ENCODE measurements at places on chromosomes 1 and 21.

DNA sequence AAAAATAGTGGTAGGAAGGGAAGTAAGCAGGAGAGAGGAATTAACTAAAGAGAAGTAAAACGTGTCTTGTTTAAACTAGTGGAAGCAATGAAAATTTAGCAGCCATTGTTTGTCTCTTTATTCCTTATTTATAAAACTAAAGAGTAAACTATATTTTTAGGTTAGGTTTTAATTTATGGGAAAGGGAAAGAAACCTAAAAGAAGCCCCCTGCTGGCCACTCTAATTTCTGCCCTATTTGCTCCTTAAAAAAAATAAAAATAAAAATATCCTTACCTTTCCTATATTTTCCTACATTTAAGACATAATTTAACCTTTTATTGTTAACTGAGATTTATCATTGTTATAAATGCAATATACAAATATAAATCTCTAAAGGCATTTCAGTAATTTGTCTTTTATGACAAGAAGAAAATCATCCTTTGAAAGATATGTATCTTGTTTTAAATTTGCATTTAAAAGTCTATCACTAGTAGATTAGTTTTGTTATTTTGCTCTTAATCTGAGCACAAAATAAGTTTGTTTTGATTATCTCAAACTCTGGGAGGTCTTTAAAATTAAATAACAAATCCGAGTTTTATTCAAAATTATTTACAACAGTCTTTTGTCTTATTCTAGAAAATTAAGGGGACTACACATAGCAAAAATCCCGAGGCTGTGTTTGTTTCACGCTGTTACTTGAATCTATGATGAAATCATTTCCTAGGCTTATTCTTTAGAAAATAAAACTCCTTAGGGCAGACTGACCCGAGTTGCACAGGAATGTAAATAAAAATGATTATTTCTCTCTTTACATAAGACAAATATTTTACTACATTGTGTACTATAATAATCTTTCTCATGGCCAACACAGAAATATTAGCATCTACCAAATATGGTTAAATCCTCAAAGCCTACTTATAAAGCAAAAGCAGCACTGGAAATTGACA lies 201.7 kb downstream of the NRIP1 start:
- DNase-seq, result no peak

DNA sequence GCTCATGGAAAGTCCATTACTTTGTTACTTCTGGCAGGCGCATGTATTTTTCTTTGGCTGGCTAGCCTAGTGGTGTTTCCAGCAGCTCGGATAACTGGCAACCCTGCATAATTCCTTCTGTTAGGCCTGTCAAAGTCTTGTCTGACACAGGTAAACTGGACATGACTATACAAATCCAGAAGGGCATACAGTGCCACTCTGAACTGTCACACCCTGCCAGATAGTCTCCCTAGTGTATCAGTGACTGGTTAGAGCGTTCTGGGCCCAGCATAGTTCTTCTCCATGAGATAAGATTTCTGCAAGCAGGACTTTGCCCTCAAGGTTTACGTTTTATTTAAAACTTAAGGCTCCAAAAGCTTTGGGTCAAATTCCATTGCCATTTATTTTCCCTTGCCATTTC lies 177.7 kb upstream of the GORAB start:
- no peak for DNase-seq

GRCh38 chr1:216640100-216640499 lies 83.1 kb downstream of the ESRRG start:
- DNase-seq, result no peak

DNA sequence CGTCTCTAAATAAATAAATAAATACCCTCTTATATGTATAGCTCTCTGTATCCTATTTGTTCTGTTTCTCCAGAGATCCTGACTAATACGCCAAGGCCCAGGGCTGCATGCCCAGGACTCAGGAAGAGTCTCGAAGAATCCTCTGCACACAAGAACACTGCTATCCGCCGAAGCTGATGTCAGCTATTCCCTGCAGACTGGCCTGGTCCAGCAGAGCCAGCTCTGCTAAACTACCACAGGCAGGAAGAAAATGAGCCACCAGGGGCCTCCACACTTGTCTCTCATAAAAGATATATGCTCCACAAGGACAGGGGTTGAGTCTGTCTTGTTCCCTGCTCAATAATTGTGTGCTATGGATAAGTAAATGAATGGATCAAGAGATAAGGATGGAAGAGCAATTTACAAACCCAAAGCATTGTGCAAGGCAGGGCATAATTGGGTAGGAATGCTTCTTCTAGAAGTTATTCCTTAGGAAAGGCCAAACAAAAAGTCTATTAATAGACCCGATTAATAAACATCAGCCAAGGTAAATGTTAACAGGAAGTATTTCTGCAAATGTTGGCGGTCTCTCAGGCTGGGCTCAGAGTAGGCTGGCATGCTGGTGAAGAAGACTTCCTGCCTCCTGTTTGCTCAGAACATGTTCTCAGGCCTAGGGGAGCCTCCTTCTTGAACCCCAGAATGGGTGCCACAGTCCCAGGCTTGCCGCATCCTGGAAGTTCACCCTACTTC lies 26.3 kb upstream of the MAN1C1 start:
- no peak for DNase-seq

- no peak for DNase-seq
Observed at GRCh38 chr1:207361889-207362288, 40.4 kb downstream of the CD55 start.

DNA sequence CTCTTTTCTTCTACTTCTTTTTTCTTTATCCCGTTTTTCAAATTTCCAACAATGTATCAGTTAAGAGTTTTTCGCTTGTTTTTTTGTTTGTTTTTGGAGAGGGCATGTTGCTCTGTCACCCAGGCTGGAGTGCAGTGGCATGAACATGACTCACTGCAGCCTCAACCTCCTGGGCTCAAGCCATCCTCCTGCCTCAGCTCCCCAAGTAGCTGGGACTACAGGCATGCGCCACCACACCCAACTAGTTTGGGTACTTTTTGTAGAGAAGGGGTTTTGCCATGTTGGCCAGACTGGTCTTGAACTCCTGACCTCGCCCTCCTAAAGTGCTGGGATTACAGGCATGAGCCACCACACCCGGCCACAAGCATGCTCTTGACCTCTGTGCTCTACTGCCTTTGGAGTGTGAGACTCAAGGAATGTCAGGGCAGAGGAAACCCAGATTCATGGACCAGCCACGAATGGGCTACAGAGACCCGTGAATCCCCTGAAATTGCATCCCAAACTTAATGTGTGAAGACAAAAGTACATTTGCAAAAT lies 65.1 kb upstream of the HSD17B7 start:
- no peak for DNase-seq

GRCh38 chr1:117967477-117967876 lies 37.9 kb downstream of the WDR3 start:
- no peak for DNase-seq

- no peak for DNase-seq
Observed at GRCh38 chr1:29134695-29135028, 11.0 kb upstream of the TMEM200B start.

GRCh38 chr21:38244885-38245869 lies 11.6 kb upstream of the KCNJ15 start:
- no peak for DNase-seq

- no peak for DNase-seq
Observed at GRCh38 chr21:26593800-26594199, 20.7 kb upstream of the CYYR1 start.

GRCh38 chr1:40818264-40818961 lies 34.8 kb downstream of the KCNQ4 start:
- no peak for DNase-seq

- DNase-seq, result no peak
Observed at GRCh38 chr1:217331698-217332097, 299.2 kb downstream of the GPATCH2 start.

DNA sequence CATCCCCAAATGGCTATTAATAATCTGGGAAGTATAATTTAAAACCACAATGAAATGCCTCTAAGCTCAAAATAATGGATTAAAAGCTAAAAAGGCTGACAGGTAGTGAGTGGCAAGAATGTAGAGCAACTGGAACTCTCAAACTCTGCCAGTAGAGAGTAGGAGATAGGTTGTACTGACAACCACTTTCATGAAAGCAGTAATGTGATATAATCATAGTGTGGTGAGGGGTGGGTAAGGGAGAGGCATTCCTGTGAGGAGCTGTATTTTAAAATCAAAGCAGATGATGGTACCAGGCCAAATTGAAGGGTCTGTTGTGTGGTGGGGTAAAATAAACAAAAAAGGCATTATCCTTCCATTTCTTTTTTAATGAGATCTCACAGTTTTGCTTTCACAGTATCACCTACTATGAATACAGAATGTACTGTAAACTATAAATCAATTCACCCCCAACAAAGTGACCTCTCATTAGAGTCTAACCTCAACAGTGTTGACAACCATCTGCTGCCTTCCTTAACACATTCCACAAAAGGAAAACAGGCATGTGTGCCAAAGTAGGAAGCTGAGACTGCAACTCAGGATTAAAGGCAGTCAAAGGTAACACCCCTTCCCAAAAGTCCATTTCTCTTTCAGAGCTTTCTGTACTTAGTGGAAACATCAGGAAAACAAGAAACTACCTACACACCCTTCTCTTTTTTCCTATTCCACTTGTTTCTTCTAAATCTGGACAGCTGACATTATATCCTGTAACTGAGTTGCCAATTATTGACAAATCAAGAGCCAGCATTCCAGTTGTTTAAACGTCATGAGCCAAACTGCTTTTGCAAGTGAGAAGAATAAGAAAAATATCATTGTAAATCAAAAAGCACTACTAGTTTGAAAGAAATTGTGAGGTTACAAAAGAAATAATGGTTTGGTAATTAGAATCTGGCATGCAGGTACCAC lies 130.8 kb downstream of the FAF1 start:
- no peak for DNase-seq

DNA sequence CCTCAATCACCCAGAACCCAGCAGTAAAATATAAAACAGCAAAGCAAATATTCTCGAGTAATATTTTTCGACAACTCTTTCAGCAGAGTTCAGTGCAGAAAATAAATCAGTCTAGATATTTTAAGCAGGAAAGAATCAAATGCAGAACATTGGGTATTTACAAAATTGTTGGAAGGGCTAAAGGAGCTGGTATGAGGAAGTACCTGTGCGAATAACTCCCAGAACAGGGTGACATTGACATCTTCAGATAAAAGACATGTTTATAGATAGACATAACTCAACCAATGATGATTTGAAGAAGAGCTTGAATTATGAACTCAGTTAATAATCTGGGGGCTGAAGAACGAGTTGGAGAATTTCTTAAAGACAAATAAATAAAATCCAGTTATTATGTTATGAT lies 6.4 kb downstream of the AXDND1 start:
- no peak for DNase-seq

- DNase-seq, result no peak
Observed at GRCh38 chr1:76909311-76909710, 42.0 kb downstream of the ST6GALNAC5 start.

- DNase-seq, result peak; percentile 29
Observed at GRCh38 chr1:41383094-41383852, 22.0 kb downstream of the FOXO6 start.

- no peak for DNase-seq
Observed at GRCh38 chr21:29233256-29233546, 65.5 kb upstream of the BACH1 start.

GRCh38 chr1:39410915-39411436 lies 80.5 kb upstream of the BMP8A start:
- DNase-seq, result peak; percentile 30

DNA sequence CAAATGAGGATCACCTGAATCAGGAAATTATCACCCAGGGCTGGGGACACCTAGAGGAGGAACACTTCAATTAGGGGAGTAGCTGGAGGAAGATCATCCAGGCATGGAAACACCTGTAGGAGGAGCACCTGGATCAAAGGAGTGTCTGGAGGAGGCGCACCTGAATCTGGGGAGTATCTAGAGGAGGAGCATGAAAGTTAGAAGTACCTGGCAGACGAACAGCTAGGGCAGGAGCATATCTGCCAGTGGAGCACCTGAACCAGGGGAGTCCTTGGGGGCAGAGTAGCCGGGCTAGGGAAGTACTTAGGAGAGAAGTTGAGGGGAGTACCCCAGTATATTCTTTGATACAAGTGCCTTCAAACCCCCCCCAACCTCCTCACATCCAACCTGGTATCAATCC lies 1.3 kb downstream of the C1orf210 start:
- no peak for DNase-seq
